ENCODE measurements at places on chromosomes 2 and 18. TPM values are rescaled to one million over a fixed set of nuclear protein-coding genes. Genes with fewer than 3 reads are reported as not detected.

GRCh38 chr2:147368306-147368705 is 476.5 kb upstream of the ACVR2A start:
- DNase-seq, result no peak

The ANTXR1 gene
- total RNA-seq, result not detected

GRCh38 chr2:176561706-176562105 is 292.5 kb downstream of the MTX2 start:
- no peak for DNase-seq

The FSIP2 gene
- 0.50 TPM for total RNA-seq

GRCh38 chr2:26317377-26318105 is 28.4 kb upstream of the SELENOI start:
- no peak for DNase-seq

GRCh38 chr2:74881626-74882298 is 47.8 kb downstream of the HK2 start:
- no peak for DNase-seq

The CIB4 gene
- total RNA-seq, result not detected

The TMEM178A gene
- total RNA-seq, result 0.65 TPM

Measured in T-helper 17 cell (primary cell).